NCI-H226 (cell line): ENCODE measurements at places on chromosomes 6 and 20.

- no peak for DNase-seq
Observed at GRCh38 chr6:134866563-134866962, 83.3 kb downstream of the ALDH8A1 start.

- no peak for DNase-seq
Observed at GRCh38 chr6:104603108-104603745, 256.5 kb downstream of the HACE1 start.

DNA sequence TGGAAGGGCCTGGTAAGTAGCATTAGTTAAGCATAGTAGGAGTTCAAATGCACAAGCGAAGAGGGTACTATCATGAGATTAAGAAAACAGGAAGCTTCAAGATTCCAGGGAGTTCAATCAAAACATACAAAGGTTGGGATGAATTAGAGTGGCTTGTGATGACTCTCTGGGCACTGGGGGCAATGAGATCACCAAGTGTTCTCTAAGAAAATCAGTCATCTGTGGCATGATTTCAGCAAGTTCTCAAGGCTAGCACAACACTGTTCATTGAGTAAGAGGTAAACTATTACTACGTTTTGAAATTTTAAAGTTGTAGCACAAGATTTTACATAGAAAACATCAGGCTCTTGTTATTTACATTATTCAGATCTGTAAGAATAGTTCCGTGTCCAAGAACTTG, 139.7 kb upstream of the FLRT3 start:
- peak; percentile 61 for DNase-seq

GRCh38 chr20:11406877-11407276, 510.8 kb upstream of the BTBD3 start:
- no peak for DNase-seq

DNA sequence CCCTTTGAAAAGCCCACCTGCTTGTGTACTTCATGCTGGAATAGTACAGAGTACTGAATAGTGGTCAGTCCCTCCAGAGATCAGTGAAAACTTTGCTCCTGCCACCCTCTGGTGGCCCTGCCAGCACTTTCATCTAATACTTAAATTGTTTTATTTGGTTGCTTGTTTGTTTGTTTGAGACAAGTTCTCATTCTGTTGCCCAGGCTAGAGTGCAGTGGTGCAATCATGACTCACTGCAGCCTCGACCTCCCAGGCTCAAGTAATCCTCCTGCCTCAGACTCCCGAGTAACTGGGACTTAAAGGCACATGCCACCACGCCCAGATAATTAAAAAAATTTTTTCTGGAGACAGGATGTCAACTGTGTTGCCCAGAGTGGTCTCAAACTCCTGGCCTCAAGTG, 9.1 kb downstream of the FAM83D start:
- peak; percentile 19 for DNase-seq

- DNase-seq = no peak
Observed at GRCh38 chr6:20483887-20484497, 50.3 kb upstream of the CDKAL1 start.

DNA sequence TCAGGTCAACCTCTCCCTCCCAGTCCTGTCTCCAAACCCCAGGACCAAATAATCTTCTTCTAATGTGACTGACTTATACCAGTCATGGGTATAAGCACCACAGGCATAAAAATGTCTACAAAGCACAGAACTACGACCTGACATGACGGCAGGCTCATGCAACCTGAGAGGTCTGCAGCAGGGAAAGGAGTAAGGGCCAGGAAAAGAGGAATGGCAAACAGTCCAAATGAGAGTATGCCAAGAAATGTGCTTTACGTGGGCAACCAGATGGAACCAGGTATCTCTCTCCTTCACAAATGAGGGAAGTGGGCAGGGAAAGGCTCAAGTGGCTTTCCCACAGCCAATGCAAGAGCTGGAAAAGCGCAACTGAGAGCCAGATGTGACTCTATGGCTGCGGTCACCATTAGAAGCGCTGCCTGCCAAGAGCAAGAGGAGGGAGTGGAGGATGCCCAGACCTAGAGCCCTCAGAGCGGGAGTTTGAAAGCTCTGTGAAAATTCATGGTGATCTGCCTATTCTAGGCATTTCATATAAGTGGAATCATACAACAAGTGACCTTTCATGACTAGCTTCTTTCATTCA, 6.0 kb downstream of the APMAP start:
- DNase-seq = no peak

DNA sequence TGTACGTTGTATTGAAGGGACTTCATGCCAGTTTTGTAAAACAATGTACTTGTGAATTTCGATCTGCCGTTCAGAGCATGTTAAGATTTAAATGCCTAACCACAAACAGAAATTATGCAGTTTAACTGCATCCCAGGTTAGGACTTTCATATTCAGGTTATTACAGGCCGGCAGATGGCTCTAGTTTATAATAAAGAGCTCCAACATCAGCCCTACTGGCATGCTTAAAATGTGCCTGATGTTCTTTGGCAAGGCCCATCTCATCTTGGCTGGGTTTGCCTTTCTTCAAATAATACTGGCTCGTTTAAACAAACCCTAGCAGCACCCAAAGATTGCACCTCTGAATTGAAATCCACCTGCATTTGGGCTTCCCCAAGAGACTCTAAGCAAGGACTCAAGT, 169.3 kb upstream of the RIN2 start:
- DNase-seq = no peak

DNA sequence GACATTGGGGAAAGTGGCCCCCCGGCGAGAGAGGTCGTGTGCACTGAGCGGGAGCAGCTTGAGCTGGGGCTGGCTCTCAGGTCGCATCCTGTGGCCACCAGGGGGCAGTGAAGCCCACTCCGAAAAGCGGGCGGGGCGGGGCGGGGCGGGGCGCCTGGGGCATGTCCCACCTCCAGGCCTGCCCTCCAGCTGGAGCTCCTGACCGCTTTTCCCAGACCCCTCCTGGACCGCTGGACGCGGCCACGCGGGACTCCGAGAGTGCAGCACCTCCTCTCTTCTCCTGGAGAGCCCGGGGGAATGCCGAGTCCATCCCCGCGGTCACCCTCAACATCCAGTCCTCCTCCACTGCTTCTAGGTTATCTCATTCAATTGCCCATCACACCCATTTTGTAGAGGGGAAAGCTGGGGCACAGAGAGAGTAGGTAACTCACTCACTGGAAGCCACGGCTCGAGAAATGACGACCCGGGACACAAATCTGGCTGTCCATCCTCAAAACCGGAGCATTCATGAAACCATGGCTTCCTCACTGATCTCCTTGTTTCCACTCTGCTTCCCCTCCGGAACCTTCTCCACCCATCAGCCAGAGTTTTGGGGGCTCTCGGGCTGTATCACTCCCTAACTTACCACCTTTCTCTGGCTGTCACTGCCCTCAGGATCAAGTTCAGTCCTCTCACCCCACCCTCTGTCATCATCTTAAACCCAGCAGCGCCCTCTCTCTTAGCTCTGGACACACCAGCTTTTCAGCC, 24.1 kb downstream of the COX4I2 start:
- peak; percentile 63 for DNase-seq

DNA sequence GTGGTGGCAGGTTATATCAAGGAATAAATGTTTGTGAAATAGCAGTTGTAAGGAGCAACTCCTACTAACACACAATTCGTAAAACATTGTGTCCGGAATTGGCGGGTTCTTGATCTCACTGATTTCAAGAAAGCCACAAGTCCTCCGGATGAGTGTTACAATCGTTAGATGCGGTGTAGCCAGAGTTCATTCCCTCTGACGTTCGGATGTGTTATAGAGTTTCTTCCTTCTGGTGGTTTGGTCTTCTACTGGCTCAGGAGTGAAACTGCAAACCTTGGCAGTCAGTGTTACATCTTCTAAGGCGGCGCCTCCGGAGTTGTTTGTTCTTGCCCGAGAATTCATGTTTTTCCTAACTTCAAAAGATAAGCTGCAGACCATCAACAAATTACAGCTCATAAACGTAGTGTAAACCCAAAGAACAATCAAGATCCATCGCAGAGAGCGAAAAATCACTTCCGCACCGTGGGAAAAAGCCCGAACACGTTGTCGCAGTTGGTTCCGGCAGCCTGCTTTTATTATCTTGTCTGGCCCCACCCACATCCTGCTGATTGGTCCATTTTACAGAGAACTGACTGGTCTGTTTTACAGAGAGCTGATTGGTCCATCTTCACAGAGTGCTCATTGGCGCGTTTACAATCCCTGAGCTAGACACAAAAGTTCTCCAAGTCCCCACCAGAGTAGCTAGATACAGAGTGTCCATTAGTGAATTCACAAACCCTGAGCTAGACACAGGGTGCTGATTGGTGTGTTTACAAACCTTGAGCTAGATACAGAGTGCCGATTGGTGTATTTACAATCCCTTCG, 58.2 kb downstream of the TRIM27 start:
- peak; percentile 16 for DNase-seq

DNA sequence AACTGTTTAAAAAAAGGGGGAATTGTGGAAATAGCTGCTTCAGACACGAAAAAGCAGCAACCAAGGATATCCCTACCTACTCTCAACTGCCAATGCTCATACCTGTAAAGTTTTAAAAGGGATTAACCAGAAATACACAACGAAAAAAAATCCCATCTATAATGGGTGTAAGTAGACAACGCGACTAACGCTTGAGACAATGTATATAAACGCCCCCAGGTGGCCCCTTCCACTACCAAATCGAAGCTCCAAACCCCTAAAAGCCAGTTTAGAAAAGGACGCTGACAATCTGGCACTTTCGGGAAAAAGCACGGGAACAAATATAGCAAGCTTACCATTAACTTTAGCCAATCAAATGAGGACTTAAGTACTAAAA, 94.5 kb upstream of the BTN3A2 start:
- no peak for DNase-seq

- peak; percentile 74 for DNase-seq
Observed at GRCh38 chr6:44956396-44956795, 371.7 kb upstream of the RUNX2 start.

- no peak for DNase-seq
Observed at GRCh38 chr6:151704383-151704782, 103.1 kb upstream of the ESR1 start.

DNA sequence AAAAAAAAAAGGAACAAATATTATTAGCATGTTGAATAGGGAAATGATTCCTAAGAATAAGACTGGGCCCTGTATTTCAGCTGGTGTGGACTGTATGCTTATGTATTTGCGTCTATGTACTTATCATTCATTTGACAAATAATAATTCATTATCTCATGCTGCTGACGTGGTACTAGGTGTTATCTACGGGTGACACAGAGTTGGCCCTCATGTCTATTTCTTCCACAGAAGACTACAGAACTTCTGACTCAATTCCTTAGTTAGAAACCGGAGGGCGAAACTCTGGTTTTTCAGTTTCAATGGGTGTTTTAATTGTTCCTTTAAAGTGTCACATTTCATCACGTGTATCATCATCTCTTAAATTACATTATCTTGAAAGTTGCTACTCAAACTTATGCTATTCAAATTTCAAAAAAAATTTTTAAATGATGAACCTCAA, 305.9 kb downstream of the CLIC5 start:
- no peak for DNase-seq
